ENCODE measurements at places on chromosomes 4 and X.
A peak's percentile ranks its signal among the peaks of the same experiment; 100 is the strongest.

GRCh38 chr4:80237992-80238391, 28.5 kb upstream of the FGF5 start:
- DNase-seq: peak; percentile 98

- DNase-seq: no peak
Measured at GRCh38 chr4:70706516-70706915, 15.2 kb upstream of the RUFY3 start.

DNA sequence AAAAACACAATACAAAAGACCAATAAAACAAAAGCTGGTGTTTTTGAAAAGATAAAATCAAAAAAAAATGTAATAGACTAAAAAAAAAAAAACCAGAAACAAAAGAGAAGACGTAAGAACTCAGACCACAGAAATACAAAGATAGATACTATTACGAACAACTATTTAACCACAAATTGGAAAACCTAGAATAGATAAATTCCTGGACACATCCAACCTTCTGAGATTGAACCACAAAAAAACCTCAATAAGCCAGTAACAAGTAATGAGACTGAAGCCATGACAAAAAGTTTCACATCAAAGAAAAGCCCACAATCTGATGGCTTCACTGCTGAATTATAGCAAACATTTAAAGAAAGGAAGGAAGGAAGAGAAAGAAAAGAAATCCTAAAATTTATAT, 16.2 kb downstream of the RCHY1 start:
- DNase-seq: no peak

DNA sequence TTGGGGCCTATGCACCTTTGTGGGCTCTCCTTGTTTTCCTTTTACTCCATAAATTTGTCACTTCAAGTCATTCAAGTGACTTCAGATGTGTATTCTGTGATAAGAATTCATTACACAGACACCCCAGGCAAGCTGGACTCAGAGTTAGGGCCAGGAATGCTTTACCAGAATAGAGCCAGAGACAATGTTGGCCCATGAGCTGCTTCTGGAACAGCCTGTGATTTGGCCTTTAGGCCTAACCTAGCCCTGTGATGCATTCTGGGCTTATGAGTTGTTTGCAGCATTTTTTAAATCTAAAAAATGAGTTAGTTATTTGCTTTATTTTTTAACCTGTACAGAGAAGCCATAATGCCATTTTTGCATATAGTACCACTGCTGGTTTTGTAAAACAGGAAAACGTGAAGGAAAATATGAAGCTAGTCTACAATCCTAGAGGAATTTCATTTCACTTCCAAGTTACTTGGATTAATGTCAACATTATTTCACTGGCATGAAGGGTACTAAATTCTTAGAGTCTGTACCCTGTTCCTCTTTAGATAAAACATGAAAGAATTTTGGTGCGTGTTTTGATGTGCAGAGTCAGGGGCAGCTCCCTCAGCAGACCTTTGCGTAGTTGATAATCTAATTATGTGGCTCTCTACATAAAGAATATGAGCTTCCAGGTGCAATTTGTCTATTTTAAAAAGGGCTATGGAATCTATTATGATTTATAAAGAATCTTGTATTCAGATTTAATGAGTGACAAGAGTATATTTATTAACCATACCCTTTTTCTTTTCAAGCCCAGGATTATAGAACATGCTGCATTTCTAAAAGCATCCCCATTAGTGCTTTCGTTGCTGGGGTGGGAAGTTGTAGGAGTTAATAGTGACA, 84.7 kb downstream of the ARHGAP10 start:
- DNase-seq: no peak

DNA sequence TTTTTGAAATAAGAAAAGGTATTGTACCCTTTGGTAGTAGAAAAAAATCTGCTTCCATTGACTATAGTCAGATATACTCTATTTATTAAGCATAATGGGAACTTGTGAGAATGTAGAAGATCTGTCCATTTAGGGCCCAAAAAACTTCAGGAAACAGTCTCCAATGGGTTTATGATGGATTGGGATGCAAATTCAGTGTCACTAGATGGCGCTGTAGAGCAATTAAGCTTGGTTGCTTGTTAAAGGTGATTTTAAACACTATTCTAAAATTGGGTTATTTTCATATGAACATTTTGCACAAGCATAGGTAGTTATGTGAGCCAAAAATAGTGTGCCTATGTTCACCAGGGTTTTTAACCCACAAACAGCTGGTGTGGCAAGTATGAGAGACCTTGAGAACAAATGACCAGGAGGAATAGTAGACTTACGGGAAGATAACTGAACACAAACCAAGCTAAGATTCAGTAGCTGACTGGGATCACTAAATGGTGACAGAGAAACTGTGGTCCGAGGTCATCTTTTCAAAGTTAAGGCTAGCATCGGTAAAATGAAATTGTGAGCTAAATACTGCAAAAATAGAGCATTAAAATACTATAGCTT, 80.3 kb upstream of the LSM6 start:
- peak; percentile 52 for DNase-seq

DNA sequence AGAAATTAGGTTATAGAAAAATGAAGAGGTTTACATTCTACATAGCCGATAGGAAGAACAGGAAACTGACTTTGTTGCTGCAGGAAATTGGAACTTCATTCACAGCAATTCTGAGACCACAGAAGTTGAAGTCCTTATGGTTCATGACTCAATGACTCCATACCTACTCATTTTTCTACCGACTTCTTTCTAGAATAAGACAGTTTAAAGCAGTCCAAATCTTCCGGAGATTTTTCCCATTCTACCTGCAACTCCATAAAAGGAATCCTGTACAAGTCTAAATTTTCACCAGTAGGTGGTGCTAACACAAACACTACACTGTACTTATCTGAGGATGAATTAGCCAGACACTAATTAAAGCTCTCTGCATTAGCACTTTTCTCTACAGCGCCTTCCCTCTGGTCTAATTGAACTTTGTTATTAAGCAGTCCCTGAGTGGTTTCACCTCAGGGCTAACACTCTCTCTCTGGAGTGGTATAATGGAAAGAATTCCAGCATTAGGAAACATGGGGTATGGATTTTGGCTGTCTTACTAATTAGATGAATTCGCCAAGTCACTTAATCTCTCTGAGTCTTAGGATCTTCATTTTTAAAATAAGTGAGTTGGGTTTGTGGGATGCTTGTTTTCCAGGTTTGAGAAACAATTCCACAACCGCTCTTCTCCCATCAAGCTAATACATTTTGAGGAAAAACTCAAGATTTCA, 167.9 kb downstream of the SMIM20 start:
- peak; percentile 47 for DNase-seq

GRCh38 chr4:25913851-25914669, at the start of gene SMIM20:
SMIM20 (plus strand) TSS chr4:25914220; CDS start chr4:25914314, 94 bp downstream.
- DNase-seq: peak; percentile 87

DNA sequence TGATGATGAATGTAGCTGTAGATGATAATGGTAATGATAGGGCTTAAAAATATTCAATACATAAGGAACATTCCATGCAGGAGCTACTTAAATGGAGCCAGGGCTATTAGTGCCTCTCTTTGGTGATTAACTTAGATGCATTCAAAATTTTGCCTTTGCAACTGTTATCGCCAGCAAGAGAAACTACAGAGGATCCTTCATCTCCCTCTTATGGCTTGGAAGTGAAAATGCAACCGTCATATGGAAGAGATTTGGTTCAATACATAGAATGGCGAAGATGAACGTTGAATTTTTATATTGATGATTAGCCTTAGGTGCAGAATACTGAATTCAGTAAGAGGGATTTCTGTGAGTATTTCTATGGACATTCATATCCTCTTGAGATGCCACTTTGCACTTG, 134.5 kb upstream of the NLGN4X start:
- no peak for DNase-seq

DNA sequence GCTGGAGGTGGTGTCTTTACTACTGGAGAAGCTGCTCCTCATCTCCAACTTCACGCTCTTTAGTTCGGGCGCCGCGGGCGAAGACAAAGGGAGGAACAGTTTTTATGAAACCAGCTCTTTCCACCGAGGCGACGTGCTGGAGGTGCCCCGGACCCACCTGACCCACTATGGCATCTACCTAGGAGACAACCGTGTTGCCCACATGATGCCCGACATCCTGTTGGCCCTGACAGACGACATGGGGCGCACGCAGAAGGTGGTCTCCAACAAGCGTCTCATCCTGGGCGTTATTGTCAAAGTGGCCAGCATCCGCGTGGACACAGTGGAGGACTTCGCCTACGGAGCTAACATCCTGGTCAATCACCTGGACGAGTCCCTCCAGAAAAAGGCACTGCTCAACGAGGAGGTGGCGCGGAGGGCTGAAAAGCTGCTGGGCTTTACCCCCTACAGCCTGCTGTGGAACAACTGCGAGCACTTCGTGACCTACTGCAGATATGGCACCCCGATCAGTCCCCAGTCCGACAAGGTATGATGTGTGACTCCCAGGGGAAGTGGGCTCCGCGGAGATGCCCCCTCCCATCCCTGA, 634 bp downstream of the LRAT start:
- DNase-seq: no peak

DNA sequence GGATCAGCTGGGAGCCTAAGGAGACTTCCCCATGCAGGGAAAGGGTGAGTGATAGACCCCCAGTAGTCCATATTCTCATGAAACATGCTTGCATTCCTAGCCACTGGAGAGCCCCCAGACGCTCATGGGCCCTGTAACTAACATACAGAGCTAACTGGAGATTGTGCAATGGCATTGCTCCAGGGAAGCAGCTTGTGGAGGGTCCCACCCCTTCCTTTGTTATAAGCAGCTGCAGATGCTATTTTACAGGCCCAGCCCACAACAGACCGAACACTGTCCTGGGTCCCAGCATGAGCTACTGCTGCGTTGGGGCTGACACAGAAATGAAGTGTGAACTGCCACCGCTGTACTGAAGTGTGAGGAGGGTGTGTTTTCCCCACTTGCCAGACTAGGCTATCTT, 1465.7 kb upstream of the DIAPH2 start:
- DNase-seq: no peak

DNA sequence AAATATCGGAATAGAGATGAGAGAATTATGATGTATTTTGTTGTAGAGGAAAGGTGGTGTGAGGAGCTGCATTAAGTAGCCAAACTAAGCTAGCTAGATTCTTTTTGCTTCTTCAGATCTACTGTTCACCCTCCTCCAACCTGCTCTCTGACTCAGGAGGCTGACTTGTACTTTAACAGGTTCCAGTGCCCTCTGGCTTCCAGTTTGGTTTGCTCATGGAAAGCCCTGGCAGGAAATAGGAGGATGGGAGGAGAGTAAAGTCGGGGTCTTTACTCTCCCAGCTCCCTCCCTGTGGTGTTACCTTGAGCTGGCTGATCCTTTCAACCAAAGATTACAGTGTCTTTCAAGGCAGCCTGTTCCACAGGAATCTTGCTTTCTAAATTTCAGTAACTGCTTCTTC, 277.0 kb upstream of the EDA2R start:
- DNase-seq: no peak

DNA sequence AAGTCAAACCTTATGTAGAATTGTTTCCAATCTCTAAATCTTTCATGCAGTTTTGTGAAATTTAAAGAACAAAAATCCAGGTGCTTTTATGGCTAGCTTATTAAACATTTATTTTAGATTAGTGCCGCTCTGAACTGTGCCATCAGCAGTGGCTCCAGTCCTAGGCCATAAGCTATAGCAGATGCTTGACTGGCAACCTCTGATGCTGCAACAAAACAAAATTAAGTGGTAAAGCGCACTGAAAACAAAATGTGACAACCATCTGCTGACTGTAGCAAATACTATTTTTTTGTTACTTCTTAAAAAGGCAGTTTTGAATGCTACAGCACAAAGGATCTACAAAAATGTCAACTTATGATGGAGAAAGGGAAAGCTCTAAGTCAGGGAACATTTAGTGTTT, 237.4 kb downstream of the DCLK2 start:
- no peak for DNase-seq

DNA sequence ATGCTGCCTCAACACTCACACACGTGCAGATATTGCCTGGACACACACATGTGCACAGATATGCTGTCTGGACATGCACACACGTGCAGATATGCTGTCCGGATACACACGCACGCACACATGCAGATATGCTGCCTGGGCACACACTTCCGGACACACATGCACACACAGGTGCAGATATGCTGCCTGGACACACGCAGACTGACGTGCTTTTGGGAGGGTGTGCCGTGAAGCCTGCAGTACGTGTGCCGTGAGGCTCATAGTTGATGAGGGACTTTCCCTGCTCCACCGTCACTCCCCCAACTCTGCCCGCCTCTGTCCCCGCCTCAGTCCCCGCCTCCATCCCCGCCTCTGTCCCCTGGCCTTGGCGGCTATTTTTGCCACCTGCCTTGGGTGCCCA, 14.7 kb downstream of the FGFRL1 start:
- DNase-seq: no peak

DNA sequence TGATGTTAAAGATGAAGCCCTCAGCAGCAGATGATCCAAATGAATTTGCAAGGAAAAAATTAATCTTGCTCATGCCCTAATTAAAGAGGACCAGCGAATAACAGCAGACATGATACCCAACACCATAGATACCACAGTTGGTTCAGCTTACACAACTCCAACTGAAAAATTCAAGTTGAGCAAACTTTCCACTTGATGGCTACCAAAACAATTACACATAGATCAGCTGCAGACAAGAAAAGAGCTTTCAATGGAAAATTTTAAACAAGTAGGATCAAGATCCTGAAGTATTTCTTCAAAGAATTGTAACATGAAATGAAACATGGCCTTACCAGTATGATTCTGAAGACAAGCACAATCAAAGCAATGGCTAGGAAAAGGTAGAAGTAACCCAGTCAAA, 90.0 kb downstream of the KLHL13 start:
- DNase-seq: no peak

DNA sequence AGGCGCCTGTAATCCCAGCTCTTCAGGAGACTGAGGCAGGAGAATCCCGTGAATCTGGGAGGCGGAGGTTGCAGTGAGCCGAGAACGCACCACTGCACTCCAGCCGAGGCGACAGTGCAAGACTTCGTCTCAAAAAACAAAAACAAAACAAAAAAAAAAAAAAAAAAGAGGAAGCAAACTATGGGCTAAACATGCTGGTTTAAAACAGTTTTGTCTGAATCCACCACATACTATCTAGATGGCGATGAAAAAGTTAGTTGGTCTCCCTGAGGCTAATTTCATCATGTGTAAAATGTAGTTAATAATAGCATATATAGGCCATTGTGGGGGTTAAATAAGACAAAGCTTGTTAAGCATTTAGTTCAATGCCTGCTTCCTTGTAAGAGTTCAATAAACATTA, 451.1 kb downstream of the RPA4 start:
- no peak for DNase-seq

Measured in fibroblast of skin of right quadriceps (primary cell).